ENCODE measurements at places on chromosomes 7 and 10. TPM values are rescaled to one million over a fixed set of nuclear protein-coding genes. Genes with fewer than 3 reads are reported as not detected.

Gene UBE2H
- total RNA-seq, result 31.2 TPM

Gene TAS2R60
- not detected for total RNA-seq

Gene SLC18A3
- total RNA-seq, result not detected

Gene FAM25A
- total RNA-seq, result not detected

Gene TMEM196
- total RNA-seq, result not detected
